Thoracic aorta (tissue), 2 donors: ENCODE measurements at places on chromosomes 2 and 18. TPM values are rescaled to one million over a fixed set of nuclear protein-coding genes. Genes with fewer than 3 reads are reported as not detected.

Gene CGREF1
- total RNA-seq = 18.8 TPM

Gene ST8SIA3
- total RNA-seq = not detected

Gene KRTCAP3
- 0.68 TPM for total RNA-seq

Gene EVX2
- not detected for total RNA-seq

Gene TRIM43
- not detected for total RNA-seq

Gene GAL3ST2
- total RNA-seq = 2.2 TPM

Gene LGALSL
- 15.8 TPM for total RNA-seq

Gene DCDC2C
- 13.1 TPM for total RNA-seq

Gene RFTN2
- 18.9 TPM for total RNA-seq

- no peak for DNase-seq
Observed at GRCh38 chr2:63186331-63186730, 135.7 kb downstream of the OTX1 start.

GRCh38 chr18:78543201-78543725 lies 436.4 kb upstream of the SALL3 start:
- no peak for DNase-seq

DNA sequence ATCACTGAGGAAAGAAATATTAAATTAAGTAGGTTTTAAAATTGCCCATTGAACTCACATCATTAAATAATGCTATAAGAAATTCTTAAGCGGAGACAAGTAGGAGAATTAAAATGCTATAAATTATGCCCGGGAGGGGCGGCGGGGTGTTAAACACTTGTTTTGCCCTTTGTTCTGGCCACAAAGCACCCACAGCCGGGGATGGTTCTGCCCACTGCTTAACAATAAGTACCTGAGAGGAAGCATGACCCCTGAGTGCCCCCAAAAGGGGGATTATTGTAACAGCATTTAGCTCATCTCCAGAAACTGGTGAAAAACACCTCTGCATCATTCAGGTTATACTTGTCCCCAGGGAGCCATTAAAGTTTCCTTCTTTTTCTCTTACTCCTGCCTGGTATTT lies 332.7 kb upstream of the POU3F3 start:
- no peak for DNase-seq

DNA sequence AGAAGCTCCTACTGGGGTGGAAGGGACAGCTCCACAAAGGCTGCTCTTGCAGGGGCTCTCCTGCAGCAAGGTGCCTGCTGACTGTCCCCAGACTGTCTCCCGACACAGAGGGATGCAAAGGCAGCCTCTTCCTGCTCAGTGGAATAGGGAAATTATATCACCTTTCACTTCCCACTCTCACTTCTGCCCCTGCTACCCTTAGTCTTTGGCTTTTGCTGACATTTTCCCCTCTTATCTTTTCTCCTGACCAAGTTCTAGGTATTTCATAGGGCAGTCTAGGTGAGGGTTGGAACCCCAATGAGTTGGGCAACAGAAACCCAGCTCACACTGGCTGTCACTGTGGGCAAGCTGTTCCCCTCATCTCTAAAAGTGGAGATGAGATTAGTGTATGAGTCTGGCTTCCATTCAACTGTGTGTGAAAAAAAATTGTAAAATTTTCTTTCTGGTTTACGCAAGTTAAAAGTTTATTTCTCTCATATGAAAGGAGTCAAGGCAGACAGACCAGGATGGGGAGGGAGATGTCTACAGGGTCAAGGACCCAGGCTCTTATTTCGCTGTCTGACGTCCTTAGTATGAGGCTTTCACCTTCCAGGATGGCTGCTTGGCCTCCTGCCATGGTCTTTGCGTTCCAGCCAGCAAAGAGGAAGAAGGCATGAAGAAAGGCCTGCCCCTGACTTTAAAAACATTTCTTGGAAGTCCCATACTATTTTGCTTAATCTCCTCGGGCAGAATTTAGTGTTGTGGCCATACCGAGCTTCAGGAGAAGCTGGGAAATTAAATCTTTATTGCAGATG lies 7.5 kb upstream of the MOCOS start:
- DNase-seq = no peak

DNA sequence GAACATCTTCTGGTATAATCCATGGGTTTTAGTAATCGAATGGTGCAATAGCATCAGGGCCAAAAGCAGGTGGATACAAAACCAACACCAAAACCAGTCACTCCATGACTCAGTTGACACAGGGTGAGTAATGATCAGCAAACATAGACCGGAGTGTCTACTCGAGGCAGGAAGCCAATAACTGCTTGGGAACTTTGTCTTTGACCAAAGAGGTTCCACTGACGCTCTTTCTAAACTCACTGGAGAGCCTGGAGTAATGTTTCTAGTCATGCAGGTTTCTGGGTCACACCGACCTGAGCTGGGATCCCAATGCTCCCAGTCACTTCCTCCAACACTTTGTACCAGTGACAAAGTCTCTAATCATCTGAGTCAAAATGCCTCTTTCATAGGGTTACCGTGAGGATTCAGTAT lies 30.9 kb downstream of the MREG start:
- DNase-seq = no peak

DNA sequence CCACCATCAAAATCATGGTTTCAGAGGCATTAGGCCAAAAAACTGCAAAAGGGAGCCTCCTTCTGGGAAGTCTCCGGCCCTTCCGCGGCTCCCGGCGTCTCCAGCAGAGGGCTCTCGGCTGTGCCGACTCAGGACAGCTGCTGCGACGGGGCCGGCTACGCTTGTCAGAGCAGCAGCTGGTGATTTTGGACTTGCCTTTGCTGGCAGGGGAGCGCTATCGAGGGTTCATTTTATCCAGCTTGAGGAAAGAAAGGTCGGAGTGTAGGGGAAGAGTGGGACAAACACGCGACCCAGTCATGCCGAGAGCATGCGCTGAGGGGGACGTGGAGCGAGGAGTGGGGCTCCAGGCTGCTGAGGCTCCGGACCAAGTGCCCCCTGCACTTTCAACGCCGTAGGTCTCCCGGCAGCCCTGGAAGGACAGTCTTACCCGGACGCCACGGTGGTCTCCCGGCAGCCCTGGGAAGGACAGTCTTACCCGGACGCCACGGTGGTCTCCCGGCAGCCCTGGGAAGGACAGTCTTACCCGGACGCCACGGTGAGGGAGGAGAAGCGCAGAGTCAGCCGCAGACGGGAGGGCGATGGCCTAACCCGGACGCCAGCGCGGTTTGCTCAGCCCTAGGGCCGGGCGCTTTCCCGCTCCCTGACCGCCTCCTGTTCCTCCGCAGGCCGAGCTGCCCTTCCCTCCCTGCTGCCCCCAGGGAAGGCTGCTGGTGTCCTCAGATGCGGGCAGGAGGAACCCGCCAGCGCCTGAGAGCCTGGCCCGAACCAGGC lies 21.7 kb downstream of the DDX18 start:
- DNase-seq = peak; percentile 31

DNA sequence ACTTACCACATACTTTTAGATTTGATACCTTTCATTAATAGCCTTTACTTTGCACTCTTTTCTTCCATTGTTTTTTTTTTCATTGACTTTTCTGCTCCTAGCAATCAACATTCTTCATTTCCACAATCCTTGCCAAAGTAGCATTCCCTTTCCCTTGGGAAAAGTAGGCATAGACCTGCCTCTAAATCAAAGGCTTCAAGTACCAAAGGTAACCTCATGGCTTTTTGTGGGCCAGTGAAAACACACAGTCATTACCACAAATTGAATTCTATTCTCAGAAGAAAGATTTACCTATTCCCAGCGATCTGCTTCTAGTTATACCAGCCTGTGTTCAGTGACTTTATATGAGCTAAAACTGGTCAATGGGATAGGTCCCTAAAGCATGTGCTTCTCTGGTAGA lies 109.2 kb downstream of the SOCS6 start:
- DNase-seq = no peak

DNA sequence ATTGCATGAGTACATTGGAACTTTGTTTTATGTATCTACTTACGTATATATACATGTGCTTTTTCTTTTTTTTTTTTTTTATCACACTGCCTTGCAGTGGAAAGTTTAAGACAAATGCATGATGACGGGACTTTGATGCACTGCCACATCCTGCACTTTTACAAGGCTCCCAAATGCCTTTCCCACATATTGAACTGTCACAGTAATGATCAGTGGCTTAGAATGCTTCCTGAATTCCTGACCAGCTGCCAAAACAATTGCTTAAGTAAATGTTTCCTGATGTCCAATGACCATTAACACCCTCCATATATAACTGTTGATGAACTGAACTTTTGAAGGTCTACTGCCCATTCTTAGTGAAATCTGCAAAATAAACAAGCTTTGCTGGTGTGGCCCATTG lies 60.2 kb downstream of the LYPD6B start:
- no peak for DNase-seq

DNA sequence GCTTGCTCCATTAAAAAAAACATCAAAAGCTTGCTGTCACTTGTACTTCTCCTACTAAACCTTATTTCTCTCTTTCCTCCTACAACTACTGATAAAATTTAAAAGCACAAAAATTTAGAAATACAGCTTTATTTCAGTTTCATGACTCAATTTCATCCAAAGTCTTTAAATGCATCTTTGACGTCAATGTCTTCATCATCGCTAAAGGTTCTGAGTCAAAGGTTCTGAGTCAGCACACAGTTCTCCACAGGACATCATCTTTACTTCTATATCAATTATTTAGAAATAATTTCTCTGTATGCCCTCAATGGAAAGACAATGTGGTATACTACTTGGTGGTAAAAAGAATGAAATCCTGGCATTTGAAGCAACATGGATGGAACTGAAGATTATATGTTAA lies 163.9 kb upstream of the DNMT3A start:
- DNase-seq = no peak

DNA sequence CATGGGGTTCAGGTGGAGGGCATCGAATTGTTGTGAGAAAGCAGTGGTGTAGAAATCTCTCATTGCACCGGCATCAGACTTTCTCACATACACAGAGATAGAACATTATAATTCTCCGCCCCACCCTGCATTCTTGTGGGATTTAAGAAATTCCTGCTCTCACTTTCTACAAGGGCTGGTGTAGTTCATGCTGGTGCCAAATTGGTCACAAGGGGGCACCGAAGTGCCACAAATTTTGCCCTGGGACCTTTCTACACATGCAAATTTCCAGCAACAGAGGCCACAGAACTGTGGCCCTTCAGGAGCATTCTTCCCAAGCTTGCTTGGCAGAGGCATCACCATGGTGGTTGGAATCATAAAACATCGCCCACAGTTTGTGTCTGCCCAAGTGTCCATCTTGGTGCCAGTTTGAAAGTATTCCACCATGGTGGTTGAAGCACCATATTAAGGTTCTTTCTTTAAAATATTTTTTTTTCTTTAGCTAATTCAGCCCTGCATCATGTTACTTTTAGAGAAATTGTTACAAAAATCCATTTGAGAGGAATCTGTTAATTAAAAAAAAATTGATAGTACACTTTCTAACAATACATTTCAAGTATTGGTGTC lies 521.2 kb upstream of the FANCL start:
- DNase-seq = no peak

- no peak for DNase-seq
Observed at GRCh38 chr2:158889135-158889853, 79.1 kb upstream of the TANC1 start.

- DNase-seq = no peak
Observed at GRCh38 chr2:32064021-32064601, 755 bp downstream of the SPAST start.

DNA sequence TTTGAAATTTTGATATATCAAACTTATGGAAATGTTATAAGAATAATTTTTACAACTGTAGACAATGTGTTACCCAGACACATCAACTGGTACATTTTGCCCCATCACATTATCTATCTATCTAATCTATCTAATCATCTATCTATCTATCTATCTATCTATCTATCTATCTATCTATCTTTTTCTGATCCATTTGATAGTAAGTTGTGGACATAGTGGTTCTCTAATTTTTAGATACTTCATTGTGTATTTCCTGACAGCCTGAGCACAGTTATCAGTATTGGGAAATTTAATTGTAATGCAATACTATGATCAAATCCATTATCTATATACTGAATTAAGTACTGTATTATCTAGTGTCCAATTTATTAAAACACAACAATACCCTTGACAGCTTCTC lies 42.0 kb upstream of the TMEM18 start:
- no peak for DNase-seq

DNA sequence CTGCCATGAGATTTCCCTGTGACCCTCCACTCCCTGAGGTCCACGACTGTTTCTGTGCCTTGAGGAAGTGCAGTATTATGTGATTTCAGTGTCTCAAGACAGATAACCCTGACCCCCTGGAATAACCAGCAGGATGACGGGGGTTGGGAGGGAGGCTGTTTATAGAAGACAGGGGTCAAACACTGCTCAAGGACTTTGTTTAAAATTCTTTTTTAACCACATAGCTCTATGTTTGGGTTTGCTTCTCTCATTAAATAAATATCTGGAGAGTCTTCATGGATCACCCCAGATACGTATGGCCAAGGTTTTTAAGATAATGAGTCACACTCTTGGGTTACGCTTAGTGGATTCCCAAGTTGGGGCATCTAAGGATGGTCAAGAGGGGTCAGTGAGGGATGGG lies 523.8 kb upstream of the TNP1 start:
- no peak for DNase-seq

GRCh38 chr2:135030826-135031225 lies 16.4 kb downstream of the MAP3K19 start:
- no peak for DNase-seq

GRCh38 chr2:235554936-235555335 lies 61.1 kb downstream of the AGAP1 start:
- no peak for DNase-seq

- no peak for DNase-seq
Observed at GRCh38 chr18:3248062-3248657, 559 bp downstream of the MYL12A start.

GRCh38 chr18:32803568-32803967 lies 30.7 kb upstream of the KLHL14 start:
- no peak for DNase-seq

GRCh38 chr2:28028025-28028424 lies 137.5 kb downstream of the BABAM2 start:
- no peak for DNase-seq

DNA sequence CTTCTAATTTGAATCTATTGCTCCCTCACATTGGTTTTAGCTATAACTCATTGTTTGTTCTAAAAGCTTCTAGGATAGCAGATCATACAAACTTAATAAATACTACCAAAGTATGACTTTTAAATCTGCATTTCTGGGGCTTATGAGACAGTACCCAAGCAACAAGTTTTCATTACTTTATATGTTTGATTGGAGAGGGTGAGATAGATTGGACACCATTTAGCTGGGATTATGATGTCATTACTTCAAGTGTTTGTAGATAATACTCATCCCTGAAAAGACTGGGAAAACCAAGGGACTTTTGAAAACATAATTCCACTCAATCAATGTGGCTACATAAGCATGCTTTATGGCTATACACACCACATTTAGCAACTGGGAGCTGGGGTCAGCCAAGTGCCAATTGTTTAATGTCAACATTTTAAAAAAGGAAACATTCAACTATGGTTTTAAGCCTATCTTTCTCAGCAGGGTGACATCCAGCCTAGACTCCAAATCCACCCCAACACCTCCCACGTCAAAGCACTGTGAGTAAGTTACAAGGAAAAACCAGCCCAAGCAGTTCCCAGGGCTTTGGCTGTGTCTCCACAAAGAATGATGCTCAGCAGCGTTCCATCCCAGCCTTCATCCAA lies 119.9 kb downstream of the ETAA1 start:
- DNase-seq = no peak

DNA sequence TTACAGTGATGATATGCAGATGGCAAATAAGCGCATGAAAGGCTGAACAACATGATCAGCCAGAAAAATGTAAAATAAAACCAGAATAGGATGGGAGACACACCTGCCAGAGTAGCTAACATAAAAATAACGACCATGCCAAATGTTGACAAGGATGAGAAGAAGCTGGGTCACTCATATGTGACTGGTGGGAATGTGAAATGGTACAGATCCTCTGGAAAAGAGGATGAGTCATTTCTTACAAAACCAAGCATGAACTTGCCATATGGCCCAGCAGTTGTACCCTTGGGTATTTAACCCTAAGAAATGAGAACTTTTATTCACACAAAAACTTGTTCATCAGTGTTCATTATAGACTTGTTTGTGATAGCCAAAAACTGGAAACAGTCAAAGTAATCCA lies 143.8 kb downstream of the SH3BP4 start:
- no peak for DNase-seq
